ENCODE measurements at places on chromosomes 6 and 20.

- DNase-seq: no peak
Measured at GRCh38 chr6:159037756-159038290, 7.0 kb downstream of the TAGAP start.

DNA sequence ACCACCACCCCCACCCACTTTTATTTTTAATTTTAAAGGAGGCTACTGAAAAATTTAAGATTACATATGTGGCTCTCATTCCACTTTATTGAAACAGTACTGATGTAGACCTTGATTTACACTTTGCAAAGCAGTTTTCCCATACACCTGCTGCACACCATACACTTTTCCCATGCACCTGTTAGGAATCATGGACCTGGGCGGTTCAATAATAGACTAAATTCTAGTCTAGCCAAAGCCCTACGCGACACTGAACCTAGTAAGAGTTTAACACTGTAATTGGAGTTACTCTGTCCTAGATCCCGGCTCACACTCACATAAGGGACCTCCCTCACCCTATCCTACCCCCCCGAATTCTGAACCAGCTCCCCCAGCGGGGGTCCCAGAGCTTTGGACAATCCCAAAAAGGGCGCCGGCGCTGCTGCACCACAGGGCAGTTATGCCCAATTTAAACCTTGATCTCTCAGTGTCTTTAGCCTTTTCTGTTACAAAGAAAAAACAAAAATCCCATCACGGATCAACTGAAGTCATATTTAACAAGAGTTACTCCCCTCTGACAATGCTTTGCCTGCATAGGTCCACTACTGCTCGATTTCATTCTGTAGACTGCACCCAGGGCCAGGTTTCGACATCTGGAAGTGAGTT lies 2.4 kb upstream of the GCLC start:
- no peak for DNase-seq

- no peak for DNase-seq
Measured at GRCh38 chr6:46979206-46979605, 57.5 kb upstream of the ADGRF5 start.

DNA sequence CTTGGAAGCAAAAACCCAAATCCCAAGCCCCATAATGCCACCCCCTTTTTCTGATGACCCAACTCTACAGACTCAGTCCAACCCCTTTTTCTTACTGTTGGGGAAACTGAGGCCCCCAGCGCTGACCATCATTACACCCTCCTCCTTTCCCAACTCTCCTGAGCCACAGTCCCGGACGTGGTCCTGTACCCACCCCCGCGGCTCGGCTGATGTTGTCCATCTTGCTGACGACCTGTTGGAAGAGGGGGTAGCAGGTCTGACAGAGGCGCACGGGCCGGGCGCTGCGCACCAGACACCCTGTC lies 533 bp downstream of the OSTM1 start:
- peak; percentile 16 for DNase-seq

DNA sequence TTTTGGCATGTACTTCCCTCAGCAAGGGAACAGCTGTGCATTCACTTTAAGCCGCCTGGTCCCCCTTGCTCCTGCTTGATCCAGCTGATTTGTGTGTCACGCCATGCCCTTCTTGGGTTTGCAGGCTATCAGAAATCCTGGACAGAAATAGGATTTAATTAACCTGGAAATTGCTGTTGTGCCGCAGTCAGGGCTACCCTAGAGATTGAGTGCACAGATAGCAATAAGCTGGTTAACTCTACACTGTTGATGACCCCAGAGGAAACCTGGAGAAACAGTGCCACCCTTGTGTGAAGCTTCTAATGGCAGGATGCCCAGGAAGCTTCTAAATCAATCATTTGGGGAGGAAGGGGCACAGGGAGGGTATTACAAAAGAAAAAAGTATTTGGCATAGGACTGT lies 199.0 kb downstream of the JARID2 start:
- DNase-seq: no peak
